ENCODE measurements at places on chromosomes 3 and 15. TPM values are rescaled to one million over a fixed set of nuclear protein-coding genes. Genes with fewer than 3 reads are reported as not detected.

ATP2B2 gene
- not detected for total RNA-seq

DNA sequence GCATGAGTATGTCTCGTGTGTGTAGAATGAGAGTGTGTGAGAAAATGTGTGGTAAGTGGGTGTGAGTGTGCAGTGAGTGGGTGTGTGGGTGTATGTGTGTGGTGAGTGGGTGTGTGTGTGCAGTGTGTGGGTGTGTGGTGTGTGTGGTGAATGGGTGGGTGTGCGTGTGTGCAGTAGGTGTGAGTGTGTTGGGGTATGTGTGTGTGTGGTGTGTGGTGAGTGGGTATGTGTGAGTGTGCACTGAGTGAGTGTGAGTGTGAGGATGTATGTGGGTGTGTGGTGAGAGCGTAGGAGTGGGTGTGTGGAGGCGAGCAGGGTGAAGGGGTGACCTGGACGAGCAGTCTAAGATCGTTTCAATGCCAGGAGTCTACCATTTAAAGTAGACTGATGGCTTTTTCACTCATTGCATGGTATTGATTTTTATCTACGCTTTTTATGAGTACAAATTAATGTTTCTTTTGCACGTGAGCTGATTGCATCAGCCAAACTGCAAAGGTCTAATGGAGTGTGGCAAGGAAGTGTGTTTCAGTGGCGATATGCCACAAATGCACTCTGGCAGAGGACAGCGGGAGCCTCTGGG, 1.6 kb upstream of the CPN2 start:
- no peaks in the 10 kb centered on the region for H3K27me3 ChIP-seq
- H3K4me3 ChIP-seq, result no peak overlapping the region
- no peak overlapping the region for H3K27ac ChIP-seq
- H3K4me1 ChIP-seq, result no peaks in the 10 kb centered on the region
- H3K36me3 ChIP-seq, result no peaks in the 10 kb centered on the region
- DNase-seq, result no peak

DNA sequence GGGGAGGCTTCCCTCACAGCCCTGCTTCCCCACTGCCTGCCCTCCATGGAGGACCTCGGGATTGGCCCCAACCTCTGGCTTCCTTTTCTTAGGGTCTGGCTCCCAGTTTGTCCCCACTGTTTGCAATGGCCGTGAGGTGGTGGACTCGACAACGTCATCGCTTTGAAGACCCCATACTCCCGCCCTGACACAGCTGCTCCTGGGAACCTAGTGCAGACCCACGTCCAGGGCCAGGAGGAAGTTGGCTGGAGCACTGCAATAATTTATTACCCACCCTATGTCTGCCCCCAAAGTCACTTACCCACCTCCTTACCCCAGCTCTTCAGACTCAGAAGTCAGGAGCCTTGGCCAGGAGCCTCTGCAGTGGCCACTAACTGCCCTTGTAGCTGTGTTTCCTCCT, 11.1 kb downstream of the GRM2 start:
- no peak overlapping the region for H3K27ac ChIP-seq
- no peak overlapping the region for H3K4me3 ChIP-seq
- H3K36me3 ChIP-seq, result no peaks in the 10 kb centered on the region
- peaks cover 35% of the 10 kb centered on the region for H3K4me1 ChIP-seq

DNA sequence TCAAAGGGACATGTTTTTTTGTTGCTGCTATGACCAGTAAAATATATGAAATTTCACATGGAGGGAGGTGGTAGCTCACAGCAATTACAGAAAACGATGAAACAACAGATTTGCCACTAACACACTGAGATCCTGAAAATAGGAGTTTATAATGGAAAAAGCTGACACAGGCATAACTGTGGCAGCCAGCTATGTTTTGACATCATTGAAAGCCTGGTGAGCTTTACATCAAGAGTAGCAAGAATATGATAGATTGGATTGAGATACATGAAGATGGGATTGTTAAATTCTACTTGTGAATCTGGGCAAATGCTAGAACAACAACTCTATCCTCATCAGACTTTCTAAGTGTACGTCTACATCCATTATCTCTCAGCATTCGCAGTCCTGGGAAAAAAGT, 760.7 kb downstream of the GRM7 start:
- H3K4me3 ChIP-seq, result no peak overlapping the region
- no peaks in the 10 kb centered on the region for H3K27me3 ChIP-seq

ZNF197 gene
- total RNA-seq, result 10.6 TPM

DNA sequence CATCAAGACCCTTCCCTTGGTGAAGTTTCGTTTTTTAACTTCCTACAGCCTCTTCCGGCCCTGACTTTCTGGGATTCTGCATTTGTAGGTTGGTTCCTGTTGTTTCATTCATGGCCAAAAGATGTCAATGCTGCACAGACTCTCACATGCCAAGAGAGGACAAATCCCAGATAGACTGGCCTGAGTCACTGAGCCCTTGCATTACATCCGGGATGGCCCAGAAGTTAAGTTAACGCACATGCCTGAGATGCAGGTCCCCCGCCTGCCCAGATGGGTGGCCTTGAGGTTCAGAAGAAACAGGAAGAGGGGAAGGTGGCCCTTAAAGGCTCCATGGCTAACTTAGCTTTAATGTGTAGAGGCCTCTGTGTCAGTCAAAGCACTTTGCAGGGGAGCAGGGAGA, 51.6 kb upstream of the SRGAP3 start:
- no peaks in the 10 kb centered on the region for H3K36me3 ChIP-seq
- no peak for DNase-seq
- H3K27me3 ChIP-seq, result peaks cover 3% of the 10 kb centered on the region

GREM1 gene
- total RNA-seq, result not detected

- no peaks in the 10 kb centered on the region for H3K4me1 ChIP-seq
- H3K36me3 ChIP-seq, result no peaks in the 10 kb centered on the region
- no peak overlapping the region for H3K4me3 ChIP-seq
- peaks cover 3% of the 10 kb centered on the region for H3K27me3 ChIP-seq
These were observed 62.1 kb upstream of the DCBLD2 start for GRCh38 chr3:98963546-98963945.

GRCh38 chr3:151896246-151897012, 23.0 kb downstream of the SUCNR1 start:
- no peaks in the 10 kb centered on the region for H3K27me3 ChIP-seq
- no peak overlapping the region for H3K4me3 ChIP-seq
- H3K4me1 ChIP-seq, result peaks cover 17% of the 10 kb centered on the region

BNC1 gene
- total RNA-seq, result not detected

SEMA6D gene
- not detected for total RNA-seq

LEO1 gene
- 28.9 TPM for total RNA-seq

ANKRD63 gene
- not detected for total RNA-seq

DNA sequence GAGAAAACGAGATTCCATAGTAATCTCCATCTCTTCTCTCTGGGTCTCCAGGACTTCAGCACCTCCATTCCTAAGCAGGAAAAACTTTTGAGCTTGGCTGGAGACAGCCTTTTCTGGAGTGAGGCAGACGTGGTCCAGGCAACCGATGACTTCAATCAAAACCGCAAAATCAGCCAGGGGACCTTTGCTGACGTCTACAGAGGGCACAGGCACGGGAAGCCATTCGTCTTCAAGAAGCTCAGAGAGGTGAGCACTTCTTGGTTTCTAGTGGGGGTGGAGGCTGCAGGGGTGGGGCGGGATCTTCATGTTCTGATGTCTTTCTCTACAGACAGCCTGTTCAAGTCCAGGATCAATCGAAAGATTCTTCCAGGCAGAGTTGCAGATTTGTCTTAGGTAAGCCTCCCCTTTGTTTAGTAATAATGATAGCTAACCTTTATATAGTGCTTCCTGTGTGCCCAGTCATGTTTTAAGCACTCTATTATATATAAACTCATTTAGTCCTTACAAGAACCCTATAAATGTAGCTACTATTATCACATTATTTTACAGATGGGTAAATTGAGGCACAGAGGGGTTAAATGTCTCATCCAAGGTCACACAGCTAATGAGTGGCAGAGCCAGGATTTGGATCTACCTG, 35.0 kb upstream of the TATDN2 start:
- DNase-seq, result no peak
- no peaks in the 10 kb centered on the region for H3K27me3 ChIP-seq
- no peak overlapping the region for H3K4me3 ChIP-seq
- peaks cover 5% of the 10 kb centered on the region for H3K36me3 ChIP-seq
- H3K27ac ChIP-seq, result no peak overlapping the region

DNA sequence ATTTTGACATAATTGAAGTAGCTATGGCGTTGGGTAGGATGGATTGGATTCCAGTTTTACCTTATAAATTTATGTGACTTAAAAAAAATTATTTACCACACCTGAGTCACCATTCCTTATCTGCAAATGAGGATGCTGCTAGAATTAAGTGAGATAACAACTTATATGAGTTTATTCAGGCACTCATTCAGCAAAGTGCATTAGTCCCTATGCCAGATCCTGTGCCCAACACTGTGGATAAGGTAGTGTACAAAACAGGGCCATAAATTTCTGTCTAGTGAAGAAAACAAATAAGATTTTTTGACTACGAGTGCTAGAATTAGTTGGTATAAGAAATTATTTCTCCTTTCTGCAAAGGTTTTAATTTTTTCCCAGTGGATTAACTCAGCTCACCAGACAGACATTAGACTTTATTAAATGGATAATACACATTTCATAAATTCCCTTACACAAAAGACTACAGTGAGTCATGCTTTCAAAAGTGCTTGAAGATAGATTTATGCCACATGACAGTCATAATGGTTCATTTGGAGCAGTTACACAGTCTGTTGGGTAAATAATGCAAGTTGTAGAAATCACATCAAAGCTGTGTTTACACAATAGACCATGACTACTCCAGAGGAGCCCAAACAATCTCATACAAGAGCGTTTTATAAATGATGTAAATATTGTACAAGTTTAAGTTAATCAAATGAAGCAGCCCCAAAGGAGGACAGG, 129.9 kb upstream of the TGFBR2 start:
- no peaks in the 10 kb centered on the region for H3K27me3 ChIP-seq
- no peak for DNase-seq
- H3K36me3 ChIP-seq, result peaks cover 10% of the 10 kb centered on the region
- H3K4me1 ChIP-seq, result peaks cover 46% of the 10 kb centered on the region
- H3K4me3 ChIP-seq, result no peak overlapping the region
- no peak overlapping the region for H3K27ac ChIP-seq

BBS4 gene
- total RNA-seq, result 11.4 TPM

WDR93 gene
- total RNA-seq, result not detected

All from activated CD8-positive, alpha-beta T cell treated with anti-CD3 and anti-CD28 coated beads for 36 hours (primary cell).